ENCODE measurements at places on chromosomes 11 and 22.
A peak's percentile ranks its signal among the peaks of the same experiment; 100 is the strongest.

GRCh38 chr11:1480555-1481482 is 5.8 kb downstream of the MOB2 start:
- DNase-seq: no peak

GRCh38 chr22:21876486-21877176 is 9.2 kb upstream of the MAPK1 start:
- DNase-seq: peak; percentile 23

GRCh38 chr11:66325263-66325671 is 8.4 kb upstream of the CD248 start:
- DNase-seq: no peak

GRCh38 chr22:29431986-29432385 is 6.4 kb upstream of the RFPL1 start:
- DNase-seq: no peak

Data from stimulated activated naive CD4-positive, alpha-beta T cell treated with Interleukin-2 at 50 U/mL for 16 hours (primary cell).